ENCODE measurements at places on chromosomes 1 and 21.
A peak's percentile ranks its signal among the peaks of the same experiment; 100 is the strongest.

- no peak for DNase-seq
Measured at GRCh38 chr1:15786581-15786980, 20.9 kb downstream of the UQCRHL start.

GRCh38 chr1:10686404-10687040 is 109.9 kb downstream of the CASZ1 start:
- DNase-seq: no peak

DNA sequence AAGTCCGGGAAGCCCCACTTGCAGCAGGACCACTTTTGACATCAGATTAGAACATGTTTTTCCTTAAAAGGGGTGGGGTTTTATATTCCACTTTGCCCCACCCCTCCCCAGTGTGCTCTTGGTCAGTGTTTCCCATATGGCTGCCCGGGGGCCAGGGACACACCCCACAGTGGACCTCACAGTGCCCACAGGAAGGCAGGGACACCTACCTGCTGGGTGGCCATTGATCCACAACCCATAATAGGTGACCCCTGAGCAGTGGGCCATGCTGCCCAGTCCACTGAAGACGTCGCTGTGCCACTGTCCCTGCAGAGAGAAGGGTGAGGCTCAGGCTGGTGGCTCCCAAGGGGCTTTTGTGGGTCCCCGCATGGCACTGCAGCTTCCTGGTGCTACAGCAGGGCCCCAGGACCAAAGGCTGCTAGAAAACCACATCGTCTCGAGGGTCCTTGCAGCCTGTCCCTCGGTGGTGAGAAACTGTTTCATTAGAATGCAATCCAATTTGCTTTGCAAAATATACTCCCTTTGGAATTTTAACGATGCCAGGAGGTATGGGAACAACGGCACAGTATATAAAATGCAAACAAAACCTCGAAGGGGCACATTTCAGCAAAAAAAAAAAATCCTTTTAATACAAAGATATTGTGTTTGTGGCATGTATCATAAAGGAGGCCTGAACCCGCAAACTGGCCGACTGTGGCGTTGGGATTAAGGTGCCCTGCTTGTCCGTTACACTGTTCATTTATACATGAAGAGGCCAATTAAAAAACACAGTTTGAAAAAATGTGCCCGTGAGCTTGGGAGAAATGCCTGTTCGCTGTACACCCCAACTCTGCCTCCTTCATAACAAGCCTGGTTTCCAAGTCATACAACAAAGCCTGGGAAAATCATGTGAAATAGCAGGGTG is 16.9 kb downstream of the MORN1 start:
- no peak for DNase-seq

- DNase-seq: peak; percentile 83
Measured at GRCh38 chr1:234553240-234554188, 56.5 kb downstream of the IRF2BP2 start.

GRCh38 chr1:18336801-18337200 is 143.9 kb upstream of the KLHDC7A start:
- DNase-seq: no peak

DNA sequence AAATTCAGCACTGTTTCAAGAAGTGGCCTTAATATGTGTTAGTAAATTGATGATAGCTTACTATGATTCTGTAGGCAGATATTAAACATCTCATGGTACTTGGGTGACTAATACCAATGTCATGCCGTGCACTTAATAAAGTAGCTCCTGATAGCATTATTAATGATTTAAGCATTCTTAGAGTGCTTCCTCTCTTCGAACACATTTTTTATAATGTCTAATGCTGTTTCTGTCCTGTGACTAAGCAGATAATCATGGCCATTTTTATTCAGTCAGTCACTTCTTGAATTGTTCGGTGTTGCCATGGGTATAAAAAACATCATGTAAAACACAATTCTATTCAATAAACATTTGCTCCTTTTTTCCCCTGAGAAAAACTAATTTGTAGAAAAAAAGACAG is 804.6 kb upstream of the ADGRL4 start:
- no peak for DNase-seq
